Stimulated activated CD4-positive, alpha-beta T cell treated with anti-CD3 and anti-CD28 coated beads, TNF-alpha, amount 100 ng/mL, for 48 hours (primary cell): ENCODE measurements at places on chromosomes 4 and X.

- no peak for DNase-seq
These were observed 5.1 kb downstream of the SETD7 start for GRCh38 chr4:139550724-139551429.

DNA sequence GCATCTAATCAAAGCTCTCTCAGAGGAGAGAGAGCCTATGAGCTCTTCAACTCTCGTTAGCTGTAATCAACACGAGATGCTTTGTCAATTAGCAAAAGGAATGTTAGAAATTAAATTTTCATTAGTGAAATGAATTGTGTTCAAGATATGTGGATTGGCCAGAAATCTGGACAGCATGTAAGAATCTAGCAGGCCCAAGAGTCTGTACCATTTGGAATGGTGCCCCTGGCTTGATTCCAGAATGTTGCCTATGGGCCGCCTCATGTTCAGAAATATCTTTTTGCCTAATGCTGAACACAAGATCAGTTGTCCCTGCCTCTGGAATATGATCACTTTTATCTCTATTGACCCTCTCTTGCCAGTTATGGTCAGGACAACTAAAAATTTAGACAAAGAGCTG, 88.2 kb downstream of the RBM46 start:
- no peak for DNase-seq

GRCh38 chr4:41175794-41176193, 38.5 kb downstream of the APBB2 start:
- no peak for DNase-seq

- no peak for DNase-seq
These were observed 84.1 kb upstream of the GK2 start for GRCh38 chr4:79492148-79492547.

GRCh38 chr4:10687526-10687925, 3.0 kb upstream of the CLNK start:
- DNase-seq: no peak

- no peak for DNase-seq
These were observed 564.1 kb downstream of the INPP4B start for GRCh38 chr4:142281999-142282398.

GRCh38 chrX:5242091-5242790, 986.4 kb downstream of the NLGN4X start:
- no peak for DNase-seq

GRCh38 chrX:40282946-40283660, 185.3 kb upstream of the BCOR start:
- DNase-seq: no peak

DNA sequence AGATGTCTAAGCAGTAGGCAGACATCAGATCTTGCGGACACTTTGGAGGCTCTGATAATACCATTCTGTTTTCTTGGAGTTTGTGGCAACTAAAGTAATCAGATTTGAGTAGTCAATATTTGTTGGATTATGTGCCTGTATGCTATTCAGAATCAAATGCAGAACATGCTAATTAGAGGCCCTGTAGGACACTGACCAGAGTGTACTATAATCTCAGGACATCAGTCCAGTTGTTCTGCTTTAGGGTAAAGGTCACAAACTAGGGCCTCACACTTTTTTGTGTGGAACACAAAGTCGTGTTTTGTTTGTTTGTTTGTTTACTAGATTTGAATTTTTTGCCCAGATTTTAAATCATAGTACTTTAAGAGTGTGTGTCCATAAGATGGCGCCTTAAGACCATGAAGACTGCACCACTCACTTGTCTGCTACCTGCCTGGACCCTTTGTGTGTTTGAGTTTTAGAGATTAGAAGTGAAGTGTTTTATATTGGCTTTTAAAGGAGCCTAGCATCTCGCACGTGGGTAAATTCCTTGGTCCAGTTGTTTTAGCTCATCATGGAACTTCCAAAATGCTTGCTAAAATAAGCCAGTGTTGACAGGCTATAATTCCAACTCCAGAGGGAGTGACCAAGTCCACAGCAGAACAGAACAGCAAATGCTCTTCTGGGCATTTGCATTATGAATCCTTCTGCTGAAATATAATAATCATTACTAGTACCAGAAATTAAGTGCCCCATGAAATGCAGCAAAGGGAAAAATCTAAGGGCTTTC, 34.7 kb downstream of the IL13RA1 start:
- DNase-seq: no peak

DNA sequence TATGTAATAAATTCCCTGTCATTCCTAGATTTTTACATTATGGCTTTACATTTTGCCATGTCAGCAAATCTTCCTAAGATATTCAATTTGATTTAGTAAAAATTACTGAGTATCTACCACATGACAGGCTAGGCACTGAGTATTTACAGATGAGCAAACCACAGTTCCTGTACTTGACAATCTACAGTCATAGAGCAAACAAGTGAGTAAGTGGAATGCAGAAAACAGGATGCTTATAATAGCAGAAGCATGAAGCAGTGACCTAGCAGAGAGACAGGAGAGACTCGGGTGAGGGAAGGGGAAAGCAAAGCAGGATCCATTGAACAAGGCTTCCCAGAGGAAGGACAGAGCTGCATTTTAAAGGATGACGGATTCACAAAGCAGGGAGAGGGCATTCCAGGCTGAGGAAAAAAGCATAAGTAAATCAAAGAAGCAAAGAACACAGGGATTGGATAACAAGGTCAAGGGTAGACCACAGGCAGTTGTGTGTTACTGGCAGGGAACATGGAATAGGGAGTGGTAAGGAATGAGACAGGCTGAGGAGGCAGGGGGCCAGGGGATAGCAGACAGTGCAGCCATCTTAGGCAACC, 124.7 kb upstream of the C1QTNF7 start:
- no peak for DNase-seq

DNA sequence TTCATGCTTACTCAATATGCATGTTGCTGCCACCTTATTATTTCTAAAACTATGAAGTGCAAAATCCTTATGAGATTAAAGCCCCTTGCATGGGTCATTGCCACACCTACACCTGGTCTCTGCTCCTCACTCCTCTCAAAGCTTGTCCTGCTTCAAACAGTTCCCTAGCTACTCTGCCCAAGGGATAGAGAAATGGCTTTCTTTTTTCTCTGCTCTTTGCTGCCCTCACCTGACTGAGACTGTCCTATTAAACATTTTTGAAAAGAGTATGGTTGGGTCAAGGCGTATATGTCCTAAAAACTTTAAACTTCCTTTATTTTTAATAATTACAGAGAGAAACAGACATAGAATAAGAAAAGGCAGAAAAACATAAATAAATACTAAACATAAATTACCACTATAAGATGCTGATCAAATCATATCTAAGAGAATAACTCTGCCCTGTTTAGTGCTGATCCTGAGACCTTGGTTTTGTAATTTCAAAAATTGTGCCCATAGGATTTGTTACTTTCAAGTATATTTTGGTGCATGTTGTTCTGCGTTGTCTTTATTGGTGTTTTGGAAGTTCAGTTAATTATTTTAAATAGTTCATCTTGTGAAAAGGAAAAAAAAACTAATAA, 704.9 kb upstream of the PABPC4L start:
- no peak for DNase-seq

- DNase-seq: no peak
These were observed 115.1 kb downstream of the SOWAHB start for GRCh38 chr4:76782837-76783236.

GRCh38 chr4:124431653-124432192, 280.8 kb downstream of the ANKRD50 start:
- DNase-seq: no peak

DNA sequence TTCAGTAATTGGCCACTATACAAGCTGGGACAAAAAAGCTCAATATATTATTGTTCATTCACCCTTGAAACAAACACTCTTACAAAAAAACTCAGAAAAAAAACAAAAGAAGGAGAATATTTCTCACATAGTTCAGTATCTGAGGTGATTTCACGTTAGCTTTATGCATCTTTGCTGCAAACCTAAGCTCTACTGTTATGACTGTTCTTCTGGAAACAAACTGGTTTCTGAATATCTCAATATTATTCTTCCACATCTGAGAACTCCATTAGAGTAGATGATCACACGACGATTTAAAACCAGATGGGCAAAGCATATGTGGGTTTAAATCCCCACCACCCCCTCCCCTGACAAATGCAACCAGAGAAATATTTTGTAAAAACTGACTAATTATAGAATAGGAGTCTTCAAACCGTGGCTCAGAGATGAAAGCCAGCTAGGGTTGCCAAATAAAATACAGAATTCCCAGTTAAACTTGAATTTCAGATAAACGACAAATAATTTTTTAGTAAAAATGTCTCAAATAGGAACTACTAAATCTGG, 182.0 kb upstream of the FAM241A start:
- DNase-seq: no peak

DNA sequence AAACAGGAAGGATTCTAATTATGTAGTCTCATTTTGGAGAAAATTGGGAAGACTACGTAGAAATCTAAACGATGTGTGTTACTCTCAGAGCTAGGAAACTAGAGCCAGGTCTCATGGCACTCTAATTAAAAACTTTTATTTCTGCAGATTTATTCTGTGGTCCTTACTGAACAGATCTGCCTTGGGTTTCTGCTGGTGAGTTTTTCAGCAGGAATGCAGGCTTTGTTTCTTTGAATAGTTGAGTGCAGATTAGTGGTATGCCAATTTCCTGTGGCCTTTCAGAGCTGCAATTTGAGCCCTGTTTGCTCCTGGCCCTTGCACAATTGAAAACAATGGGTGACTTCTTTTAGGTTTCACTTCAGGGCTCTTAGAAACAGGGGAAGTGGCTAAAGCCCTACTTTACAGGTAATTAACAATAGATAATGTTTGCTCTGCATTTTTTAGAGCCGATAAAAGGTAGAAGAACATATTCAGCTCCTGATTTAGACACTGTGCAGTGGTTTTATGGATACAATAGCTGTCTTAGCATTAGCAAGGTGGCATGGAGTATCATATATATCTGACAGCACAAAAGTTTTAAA, 21.8 kb downstream of the SPRY1 start:
- no peak for DNase-seq

DNA sequence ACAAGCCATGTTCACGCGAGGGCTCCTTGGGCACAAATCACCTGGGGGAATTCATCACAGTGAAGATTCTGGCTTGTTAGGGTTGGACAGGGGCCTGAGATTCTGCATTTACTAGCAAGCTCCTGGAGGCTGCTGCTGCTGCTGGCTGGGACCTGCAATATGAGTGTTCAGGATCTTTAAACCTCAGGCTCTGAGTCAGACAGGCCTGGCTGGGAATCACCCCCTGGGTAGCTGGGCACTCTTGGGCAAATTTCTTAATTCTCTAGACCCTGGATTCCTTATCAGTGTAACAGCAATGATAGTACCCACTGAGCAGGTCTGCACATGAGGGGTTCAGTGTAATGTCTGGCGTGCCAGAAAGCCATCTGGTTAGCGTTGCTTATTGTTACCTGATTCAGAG, 101.5 kb downstream of the DHX15 start:
- no peak for DNase-seq

- DNase-seq: no peak
These were observed 6.7 kb downstream of the SRD5A3 start for GRCh38 chr4:55352726-55353125.

DNA sequence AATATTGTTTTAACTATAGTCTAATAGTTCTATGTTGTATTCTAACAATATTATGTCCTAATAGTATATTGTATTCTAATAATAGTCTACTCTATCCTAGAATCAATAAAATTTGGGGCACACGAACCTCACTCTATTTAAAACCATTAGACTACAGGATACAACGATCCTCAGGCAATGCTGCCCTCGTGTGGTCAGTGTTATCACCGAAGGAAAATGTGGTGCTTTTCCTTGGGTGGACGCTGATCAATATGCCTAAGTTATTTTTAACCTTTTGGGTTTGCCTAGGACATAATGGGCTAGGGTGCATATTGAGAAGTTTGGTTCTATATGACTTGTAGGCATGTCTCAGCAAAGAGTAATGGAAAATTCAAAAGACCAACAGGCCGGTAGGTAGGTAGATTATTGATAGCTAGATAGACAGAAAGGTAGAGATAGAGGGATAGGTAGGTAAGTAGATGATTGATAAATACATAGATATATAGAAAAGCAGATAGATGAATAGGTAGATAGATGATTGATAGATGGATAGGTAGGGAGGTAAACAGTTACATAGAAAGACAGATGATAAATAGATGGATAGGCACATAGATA, 75.1 kb downstream of the PRKX start:
- DNase-seq: no peak

DNA sequence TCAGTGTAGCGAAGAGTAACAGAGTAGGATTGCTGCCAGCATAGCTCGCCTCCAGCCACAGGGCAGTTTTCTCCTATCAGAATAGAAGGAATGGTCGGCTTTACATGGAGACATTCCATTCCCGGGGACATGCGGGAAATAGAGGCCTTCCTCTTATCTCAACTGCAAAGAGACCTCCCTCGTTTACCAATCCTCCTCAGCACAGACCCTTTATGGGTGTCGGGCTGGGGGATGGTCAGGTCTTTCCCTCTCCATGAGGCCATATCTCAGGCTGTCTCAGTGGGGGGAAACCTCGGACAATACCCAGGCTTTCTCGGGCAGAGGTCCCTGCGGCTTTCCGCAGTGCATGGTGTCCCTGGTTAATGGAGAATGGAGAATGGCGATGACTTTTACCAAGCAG, 285.0 kb downstream of the ASMT start:
- DNase-seq: no peak

GRCh38 chr4:128668566-128668965, 140.9 kb upstream of the JADE1 start:
- DNase-seq: no peak

DNA sequence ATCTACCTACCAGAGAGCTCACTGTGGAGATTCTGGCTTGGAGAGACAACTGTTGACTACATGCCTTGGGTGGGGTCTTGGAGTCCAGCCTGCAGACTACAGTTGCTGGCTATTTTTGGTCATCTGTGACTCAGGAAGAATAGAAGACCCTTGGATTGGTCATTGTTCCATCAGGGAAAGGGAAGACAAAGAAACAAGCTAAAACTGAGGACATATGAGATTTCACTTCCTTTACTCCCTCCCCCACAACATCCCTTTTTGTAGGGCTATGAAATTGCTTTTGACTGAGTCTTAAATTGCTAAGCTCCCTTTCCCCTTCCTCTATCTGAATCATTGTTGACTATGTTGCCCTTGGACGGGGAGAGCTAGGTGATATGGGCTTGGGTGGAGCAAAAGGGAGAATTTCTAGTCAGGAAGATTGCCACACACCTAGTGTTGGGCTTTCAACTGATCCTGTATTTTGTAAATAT, 11.7 kb downstream of the MSN start:
- no peak for DNase-seq

DNA sequence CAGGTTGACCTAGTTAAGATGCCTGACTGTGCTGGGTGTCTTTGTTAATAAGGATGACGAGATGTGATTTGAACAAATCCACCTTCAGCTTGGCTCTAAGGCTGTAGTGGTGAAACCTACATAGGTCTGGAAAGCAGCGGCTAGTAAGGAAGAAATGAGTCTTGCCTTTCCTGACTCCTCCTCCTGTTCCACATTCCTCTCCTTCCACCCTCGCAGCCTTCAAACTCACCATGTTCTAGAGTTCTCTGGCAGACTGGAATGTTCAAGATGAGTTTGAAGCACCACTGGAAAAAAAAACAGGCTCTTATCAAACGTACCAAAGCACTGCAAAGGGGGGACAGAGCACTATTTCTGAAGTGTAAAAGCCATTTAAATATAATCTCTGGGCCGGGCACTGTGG, 395.4 kb downstream of the BMPR1B start:
- DNase-seq: no peak
